NCI-H510A (cell line): ENCODE measurements at places on chromosomes 2 and 18.

DNA sequence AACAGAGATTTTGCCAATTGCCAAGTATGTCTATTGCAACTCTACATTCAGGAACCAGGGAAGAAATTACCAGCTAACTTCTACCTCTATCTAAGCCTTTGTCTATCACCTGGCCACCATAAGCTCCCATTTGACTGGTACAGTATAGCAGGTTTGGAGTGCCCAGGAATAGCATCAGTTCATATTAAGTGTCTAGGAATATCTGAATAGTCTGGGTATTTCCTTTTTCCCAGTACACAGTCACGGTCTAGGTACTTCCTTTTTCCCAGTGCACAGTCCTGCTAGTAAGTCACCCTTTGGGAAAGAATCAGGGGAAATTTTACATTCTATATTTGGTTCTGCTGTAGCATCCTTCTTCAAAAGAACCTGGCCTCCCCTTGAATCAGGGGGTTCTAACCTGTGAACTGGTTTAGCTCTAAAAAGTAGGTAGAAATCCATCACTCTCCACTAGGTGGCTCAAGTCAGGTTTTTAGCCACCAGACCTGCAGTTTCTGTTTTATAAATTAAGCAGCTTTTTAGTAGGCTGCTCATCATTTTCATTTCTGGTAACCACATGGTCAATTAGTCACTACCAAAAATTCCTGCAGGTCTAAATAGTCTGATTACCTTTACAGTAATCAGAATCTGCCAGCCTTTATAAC is 49.3 kb upstream of the DNAJC10 start:
- no peak for DNase-seq

DNA sequence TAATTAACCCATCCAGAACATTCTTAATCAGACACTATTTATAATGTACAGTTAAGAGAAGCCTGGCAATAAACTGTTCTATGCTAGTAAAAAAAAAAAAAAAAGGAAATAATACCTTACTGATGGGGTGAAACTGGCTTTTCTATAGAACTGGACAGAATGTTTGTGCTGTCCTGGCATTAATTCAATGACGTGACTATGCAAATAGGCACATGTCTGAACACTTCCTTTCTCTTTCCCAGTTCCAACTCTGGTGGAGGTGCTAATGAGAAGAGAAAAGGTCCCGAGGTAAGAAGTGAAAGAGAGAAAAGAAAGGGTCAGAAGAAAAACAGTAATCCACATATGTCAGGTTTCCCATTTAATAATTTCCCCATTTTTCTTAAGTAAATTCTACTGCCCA is 508.4 kb downstream of the ZEB2 start:
- DNase-seq: no peak

DNA sequence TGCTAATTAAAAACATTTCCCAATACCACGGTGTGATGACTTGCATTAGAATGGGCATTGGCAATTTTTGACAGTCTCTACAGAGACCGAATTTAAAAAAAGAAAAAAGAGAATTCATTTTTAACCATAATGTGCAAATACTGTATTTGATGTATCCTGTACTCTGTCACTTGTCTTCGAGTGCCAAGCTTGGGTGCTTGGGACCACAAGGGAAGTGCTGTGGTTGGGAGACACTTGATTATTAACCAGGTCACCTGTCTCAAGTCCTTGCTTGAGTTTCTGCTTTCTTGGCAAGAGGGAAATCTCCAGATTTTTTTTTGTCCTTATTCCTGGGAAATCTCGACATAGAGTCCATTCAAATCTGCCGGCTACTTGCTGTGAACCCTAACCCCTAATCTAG is 209.0 kb downstream of the MC4R start:
- DNase-seq: no peak

GRCh38 chr2:220334871-220335590 is 707.6 kb downstream of the SLC4A3 start:
- DNase-seq: no peak

DNA sequence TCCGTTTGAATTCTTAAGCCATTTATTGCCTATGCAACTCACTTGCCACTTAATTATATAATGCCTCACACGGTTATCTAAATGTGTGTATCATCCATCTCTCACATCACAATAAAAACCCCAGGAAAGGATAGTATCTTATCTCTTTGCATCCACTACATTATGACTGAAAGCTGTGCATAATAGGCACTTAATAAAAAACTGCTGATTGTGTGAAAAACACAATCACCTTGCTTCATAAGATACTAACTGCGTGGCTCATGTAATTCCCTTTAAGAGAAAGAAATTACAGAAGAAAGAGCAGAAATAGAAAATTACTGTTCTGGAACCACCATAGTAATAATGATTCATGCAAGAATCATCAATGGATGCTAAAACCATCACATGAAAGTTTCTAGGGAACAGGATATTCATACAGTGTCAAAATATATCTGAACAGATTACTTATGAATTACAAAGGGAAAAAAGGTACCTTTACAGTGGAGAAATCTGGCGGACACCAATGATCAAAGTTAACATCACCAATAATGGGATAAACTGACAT is 29.3 kb downstream of the CUL3 start:
- no peak for DNase-seq

- no peak for DNase-seq
Measured at GRCh38 chr2:73423913-73424312, 38.3 kb downstream of the ALMS1 start.

GRCh38 chr2:72810165-72810564 is 15.7 kb downstream of the EXOC6B start:
- DNase-seq: no peak

DNA sequence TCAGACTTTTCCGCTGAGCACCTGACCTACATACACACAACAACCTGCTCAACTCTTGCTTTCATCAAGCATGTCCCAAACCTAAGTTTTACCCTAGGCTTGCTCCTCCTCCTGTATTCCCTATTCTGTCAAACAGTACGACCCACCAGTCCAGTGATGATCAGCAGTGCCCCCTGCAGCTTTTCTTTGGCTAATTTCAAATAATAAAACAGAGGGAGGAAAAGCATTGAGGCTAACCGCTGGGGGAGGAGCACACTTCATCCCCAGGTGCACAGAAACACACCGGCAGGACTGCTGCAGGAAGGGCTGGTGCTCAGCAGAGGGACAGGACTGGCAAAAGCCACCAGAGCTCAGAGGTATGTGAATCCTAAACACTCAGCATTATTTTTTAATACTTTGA is 21.2 kb downstream of the E2F6 start:
- no peak for DNase-seq

GRCh38 chr2:118046634-118047210 is 32.9 kb upstream of the CCDC93 start:
- DNase-seq: no peak

DNA sequence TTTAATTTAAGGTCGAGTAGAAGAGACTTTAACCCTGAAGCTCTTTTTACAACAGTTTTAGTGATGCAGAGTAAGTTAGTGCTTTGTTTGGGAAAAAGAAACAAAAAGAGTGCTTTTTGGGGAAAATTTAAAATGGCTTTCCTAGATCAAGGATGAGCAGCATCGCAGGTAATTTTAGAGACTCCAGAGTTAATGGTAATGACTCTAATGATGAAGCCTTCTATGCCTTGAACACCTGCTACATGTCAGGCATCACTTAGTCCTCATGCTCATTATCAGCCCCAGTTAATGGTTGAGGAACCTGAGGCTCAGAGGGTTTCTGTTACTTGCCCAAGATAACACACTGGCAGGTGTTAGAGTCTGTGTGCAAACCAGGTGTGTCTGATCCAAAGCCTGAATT is 167.8 kb downstream of the ACOXL start:
- no peak for DNase-seq

DNA sequence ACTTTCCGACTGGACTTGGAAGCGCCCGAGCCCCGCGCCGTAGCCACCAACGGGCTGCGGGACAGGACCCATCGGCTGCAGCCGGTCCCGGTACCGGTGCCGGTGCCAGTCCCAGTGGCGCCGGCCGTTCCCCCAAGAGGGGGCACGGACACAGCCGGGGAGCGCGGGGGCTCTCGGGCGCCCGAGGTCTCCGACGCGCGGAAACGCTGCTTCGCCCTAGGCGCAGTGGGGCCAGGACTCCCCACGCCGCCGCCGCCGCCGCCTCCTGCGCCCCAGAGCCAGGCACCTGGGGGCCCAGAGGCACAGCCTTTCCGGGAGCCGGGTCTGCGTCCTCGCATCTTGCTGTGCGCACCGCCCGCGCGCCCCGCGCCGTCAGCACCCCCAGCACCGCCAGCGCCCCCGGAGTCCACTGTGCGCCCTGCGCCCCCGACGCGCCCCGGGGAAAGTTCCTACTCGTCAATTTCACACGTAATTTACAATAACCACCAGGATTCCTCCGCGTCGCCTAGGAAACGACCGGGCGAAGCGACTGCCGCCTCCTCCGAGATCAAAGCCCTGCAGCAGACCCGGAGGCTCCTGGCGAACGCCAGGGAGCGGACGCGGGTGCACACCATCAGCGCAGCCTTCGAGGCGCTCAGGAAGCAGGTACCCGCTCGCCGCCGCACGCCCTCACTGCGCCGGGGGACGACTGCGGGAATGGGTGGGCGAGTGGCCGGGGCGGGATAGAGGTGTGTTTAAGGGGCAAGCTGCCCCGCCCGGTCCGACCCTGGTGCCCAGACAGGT is 713 bp downstream of the ATOH8 start:
- peak; percentile 48 for DNase-seq

DNA sequence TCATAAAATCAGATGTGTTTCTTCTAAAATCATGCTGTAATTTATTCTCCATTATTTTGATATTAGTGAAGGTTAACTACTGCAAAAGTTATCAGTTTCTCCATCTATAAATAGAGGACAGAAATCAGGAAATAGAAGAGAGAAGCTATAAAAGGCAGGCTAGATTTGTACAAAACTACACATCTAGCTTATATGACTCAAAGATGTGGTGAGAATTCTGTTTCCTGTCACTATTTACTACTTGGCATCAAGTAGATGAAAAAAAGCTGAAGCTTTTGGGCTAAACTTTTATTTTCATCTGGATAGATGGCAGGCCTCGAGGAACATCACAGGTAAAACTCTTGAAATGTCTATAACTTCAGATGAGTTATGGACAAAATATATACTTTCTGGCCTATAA is 49.8 kb upstream of the NAB1 start:
- DNase-seq: no peak

DNA sequence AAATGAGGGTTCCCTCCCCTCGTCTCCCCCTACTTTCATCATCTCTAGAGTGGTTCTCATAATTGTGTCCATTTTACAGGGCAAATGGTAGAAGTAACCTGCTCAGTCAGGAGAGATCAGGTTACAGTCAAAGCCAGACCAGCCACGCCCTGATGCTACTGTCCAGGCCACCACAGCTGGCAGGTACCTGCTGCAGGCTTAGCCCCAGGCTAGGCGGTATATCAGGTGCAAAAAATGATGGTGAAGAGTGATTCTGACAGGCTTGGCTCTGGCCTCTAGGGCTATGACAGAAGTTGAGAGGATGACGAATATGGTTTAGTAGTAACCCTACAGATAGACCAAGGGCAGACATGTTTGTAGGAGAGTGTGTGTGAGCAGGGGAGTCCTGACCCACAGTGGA is 67.1 kb downstream of the HAUS1 start:
- DNase-seq: no peak

- DNase-seq: no peak
Measured at GRCh38 chr2:235713189-235713588, 219.3 kb downstream of the AGAP1 start.
